Kidney epithelial cell (primary cell): ENCODE measurements at places on chromosomes 16 and 17.
A peak's percentile ranks its signal among the peaks of the same experiment; 100 is the strongest.

DNA sequence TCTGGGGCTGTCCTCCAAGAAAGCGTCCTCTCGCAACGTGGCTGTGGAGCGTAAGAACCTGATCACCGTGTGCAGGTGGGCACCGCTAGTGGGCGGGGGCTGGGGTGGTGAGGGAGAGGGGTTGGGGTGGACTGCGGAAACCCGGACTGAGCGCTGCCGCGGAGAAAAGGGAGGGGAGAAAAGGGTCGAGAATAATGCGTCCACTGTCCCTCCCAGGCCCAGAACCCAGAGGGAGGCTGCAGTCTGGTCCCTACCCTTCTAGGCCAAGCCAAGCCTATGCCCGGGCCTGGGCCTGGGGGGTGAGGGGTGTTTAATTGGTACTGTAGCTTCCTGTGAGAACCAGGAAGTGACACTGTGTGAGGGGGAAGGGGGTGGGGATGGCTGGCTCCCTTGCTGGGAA, 464 bp downstream of the RUNDC3A start:
- DNase-seq, result no peak

GRCh38 chr16:12252616-12253015, 276.1 kb downstream of the SNX29 start:
- no peak for DNase-seq

DNA sequence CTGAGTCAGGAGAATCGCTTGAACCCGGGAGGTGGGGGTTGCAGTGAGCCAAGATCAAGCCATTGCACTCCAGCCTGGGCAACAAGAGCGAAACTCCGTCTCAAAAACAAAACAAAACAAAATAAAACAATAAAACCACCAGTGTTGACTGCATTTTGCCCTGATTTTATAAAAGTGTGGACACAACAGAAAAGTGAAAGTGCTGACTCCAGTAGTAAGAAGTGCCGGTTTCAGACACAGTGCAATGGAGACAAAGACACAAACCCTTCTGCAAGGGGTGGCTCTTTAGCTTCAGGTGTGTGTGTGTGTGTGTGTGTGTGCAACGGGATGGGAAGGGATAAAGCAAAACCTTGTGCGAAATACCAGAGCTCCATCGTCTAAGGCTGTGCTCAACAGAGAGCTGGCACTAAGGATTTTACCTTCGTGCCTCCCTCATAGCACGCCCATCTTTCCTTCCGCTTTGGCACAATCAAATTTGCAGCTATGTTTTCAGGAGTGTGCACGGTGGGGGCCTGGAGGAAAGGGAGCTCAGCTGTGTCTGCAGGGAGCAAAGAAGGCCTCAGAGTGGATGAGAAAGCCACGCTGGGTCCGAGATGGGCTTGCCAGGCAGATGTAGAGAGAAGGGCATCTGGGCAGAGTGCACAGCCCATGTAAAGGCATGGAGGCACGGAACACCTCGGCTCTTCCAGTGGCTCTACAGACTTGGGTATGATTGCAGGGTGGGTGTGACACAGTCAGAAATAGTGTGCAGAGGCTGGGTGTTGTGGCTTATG, 15.5 kb downstream of the MXRA7 start:
- no peak for DNase-seq

DNA sequence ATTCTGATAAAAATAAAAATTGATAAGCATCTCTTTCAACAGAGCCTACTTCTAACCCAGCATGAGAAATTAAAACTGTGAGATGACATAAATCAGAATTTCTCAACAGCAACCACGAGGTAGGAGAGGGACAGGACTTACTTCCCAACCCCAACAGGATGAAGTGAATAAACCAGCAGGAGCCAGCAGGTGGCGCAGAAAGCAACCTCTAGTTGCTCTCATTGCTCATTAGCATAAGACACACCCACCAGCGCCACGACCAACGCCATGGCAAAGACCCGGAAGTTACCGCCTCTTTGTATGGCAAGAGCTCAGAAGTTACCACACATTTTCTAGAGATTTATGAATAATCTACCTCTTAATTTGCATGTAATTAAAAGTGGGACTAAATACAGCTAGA, 189.4 kb upstream of the CDH8 start:
- DNase-seq, result peak; percentile 4

- DNase-seq, result no peak
Observed at GRCh38 chr16:85207357-85207921, 95.2 kb upstream of the CIBAR2 start.

DNA sequence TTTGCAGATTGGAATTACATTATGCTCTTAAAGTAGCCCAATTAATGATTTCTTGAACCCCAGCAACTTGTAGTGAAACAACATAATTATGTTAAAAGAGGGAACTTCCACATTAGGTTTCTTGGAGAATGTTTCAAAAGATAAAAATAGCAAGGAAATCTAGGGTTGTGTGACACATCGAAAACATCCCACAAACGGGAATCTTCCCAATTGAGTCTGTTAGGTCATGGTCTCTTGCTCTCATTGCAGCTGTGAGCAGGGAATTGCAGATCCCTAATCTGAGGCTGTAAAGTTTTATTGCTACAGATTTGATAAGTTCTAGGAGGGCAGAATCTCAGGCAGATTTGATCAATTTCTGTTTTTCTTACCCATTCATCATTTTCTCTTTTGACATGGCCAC, 6.7 kb upstream of the LPO start:
- peak; percentile 9 for DNase-seq

DNA sequence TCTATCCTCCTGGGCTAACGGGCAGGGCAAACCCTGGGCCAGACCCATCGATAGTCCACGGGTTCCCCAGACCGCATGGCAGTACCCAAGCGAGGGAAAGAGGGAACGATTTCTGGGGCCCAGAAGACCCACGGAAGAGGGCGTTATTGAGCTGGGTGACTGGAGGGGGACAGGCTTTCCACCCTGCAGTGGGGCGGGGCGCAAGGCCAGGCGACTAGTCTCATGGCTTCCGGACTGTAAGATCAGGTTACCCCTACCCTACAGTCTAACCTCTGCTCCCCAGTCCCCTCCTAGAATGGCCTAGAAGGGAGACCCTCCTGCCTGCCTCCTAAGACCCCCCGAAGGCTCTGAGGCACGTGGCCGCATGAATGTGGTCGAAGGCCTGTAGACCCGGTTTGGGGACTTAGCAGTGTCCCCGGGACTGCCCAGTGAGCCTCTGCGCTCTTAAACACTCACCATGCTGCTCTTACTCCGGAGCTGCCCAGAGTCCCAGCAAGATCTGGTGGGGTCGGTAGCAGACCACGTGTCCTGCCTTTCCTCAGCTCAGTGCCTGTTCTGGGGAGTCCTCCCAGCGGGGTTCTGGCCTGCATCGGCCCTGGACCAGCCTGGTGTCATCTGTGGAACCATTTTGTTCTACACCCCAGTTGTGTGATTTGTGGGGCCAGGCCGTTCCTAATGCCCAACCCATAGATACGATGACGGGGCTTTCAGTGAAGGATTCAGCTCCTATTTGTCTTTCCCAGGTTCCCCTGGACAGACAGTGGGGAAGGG, 13.2 kb upstream of the AURKB start:
- DNase-seq, result no peak

DNA sequence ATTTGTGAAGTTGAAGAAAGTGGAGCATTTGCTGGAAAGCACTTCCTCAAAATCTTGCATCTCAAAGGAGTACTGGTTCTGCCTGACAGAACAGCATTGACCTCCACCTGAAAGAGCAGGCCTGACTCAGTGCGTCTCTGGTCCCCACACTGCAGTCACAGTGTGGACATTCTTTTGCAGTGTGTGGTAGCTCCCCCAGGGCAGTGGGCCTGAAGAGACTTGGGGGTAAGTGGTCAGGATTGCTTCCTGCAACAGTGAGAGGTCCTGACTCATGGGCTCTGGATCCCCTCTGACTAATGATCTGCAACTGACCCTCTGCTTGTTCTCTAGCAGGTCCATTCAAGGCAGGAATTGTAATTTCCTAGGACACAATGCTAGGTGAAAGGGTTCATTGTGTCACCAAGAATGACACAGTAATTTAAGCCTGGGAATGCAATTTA, 204.9 kb upstream of the KCNJ16 start:
- peak; percentile 95 for DNase-seq

DNA sequence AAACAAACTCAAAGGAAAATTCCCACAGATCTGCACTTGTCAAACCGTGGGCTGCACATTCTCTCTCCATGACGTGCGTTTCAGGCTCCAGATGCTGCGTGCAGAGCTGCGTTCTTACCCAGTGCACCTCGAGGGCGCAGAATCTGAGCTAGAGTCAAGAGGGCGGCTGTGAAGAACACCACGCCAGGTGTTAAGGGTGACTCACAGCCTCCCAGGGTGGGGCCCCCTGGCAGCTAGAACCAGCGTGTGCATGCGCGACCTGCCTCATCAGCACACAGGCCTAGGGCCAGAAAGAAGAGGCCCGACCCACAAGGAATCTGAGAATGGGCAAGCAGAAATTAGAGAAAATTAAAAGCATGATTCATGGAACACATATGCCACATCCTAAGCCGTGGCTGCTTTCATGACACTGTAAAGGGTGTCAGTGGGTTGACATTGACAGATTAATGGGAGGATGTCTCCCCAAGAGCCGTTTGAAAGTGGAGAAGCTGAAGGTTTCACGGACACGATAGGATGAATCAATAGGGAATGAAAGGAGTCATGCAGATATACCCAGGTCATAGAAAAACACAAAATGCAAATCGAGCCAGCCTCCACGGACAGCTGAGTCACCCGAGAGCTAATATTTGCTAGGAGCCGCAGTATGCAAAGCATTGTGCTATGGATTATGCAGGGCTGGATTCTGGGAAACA, 29.0 kb downstream of the MARCHF10 start:
- DNase-seq, result peak; percentile 97

DNA sequence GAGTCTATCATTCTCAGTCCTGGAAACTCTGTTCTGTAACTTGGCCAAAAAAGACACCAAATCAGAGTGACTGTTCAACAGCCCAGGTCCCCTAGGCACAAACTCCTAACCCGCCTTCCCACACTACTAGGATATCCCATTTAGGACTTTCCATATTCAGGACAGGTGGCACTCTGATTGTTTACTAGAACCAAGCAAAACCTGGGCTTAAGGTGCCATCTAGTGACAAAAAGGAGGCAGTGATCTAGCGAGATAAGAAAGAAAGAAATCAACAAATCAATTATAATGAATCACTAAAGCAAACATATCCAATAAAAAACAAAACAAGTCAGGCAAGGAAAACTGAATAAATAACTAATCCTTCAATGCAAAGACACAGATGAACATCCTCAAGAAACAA, 203.9 kb downstream of the CEP112 start:
- DNase-seq, result no peak

GRCh38 chr16:58051821-58052603, 26.5 kb downstream of the MMP15 start:
- no peak for DNase-seq

DNA sequence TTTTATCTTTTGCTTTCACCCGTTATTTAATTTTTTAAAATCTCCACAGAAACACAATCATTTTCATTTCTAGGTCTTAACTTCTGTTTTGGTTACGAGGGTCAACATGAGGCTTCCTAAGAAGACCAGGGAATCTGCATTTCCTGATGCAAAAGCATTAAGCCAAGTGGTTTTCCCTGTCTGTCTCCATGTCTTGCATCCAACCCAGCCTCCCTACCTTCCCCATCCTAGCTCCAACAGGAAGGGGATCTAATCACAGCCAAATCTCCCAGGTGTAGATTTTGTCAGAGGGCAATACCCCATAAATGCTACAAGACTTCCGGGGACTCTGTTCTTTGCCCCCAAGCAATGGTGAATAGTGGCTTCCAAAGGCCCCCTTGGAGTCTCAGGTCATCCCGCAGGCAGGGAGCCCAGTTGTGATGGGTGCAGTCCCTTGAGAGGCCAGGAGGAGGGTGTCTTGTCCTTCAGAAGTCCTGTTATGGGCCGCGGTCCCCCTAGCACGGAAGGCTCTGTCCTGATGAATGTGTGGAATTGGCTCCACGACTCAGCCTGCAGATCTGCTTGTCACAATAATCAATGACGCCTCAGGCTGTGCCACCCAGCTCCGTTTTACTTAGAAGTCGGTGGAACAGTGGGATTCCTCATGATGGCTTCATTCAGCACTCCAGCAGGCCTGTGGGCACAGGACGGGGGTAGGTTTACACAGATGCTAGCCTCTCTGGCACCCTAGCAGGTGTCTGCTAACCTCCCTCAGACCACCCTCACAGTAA, 141.1 kb downstream of the RGS9 start:
- no peak for DNase-seq
